ENCODE measurements at places on chromosomes 12 and 14. TPM values are rescaled to one million over a fixed set of nuclear protein-coding genes. Genes with fewer than 3 reads are reported as not detected.

- DNase-seq, result no peak
Measured at GRCh38 chr12:43425361-43425760, 126.6 kb downstream of the ADAMTS20 start.

- DNase-seq, result no peak
Measured at GRCh38 chr14:74418031-74418430, 8.0 kb downstream of the SYNDIG1L start.

Gene OVCH1
- total RNA-seq, result not detected

- DNase-seq, result peak; percentile 55
Measured at GRCh38 chr14:93011650-93012325, 88.8 kb downstream of the CHGA start.

Gene ADAM21
- total RNA-seq, result not detected

- DNase-seq, result no peak
Measured at GRCh38 chr12:71955970-71956369, 17.3 kb downstream of the TPH2 start.

Gene GLIPR1
- total RNA-seq, result 20.1 TPM

DNA sequence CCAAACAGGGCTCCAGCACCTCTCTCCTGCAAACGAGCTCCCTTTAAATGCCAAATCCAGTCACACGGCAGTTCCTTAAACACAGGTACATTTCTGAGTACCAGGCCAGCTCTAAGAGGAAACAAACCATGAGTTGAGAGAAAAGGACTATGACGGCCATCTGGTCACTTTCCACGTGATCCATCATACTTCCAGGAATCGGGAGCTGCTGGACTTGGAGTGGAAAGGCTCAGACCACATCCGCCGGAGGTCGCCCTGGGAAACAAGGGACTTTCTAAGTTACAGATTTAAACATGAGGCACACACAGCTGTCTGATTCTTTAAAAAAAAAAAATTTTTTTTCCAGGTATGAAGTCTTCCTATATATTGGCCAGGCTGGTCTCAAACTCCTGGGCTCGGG, 39.2 kb downstream of the ACADS start:
- DNase-seq, result no peak

- no peak for DNase-seq
Measured at GRCh38 chr12:100197486-100197885, 3.1 kb upstream of the ACTR6 start.

Gene ART4
- total RNA-seq, result 0.06 TPM

DNA sequence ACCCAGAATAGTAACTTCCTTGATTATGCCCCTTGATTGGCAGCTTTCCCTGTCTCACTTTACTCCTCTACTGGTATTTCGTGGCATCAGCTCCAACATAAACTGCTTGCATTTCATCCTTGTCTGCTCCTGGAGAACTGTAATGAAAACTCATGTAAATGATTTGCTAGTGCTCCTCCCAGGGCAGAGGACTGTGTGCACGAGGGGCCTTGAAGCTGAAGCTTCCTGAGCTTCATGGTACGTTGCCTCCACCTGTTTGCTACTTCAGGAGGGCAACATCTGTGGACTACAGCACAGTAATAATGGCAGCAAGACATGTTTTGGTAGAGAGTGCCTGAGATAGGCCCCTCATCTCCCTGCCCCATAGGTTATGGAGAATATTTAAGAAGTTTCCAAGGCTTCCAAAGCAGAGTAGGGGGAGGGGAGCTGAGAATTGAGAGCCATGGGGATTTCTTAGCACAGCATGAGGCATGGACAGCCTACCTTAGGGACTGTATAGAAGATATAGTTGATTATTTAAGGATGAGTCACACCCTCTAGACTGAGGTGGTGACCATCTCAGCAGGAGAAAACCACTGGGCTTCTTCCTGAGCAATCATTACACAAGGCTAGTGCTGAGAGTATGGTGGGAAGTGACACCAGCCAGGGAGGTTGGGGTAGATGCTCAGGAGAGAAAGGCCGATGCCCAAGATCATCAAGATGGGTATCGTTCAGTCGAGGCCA, 29.5 kb downstream of the CCDC198 start:
- DNase-seq, result no peak

- DNase-seq, result no peak
Measured at GRCh38 chr12:32494656-32495055, 95.3 kb downstream of the FGD4 start.

Gene TPH2
- total RNA-seq, result 0.13 TPM

- DNase-seq, result no peak
Measured at GRCh38 chr12:90909069-90909770, 45.8 kb downstream of the CCER1 start.

- no peak for DNase-seq
Measured at GRCh38 chr14:64632056-64632455, 72.2 kb upstream of the PLEKHG3 start.

Gene KRT75
- not detected for total RNA-seq

Gene SERPINA6
- 4.7 TPM for total RNA-seq

Gene SMIM41
- 0.41 TPM for total RNA-seq

DNA sequence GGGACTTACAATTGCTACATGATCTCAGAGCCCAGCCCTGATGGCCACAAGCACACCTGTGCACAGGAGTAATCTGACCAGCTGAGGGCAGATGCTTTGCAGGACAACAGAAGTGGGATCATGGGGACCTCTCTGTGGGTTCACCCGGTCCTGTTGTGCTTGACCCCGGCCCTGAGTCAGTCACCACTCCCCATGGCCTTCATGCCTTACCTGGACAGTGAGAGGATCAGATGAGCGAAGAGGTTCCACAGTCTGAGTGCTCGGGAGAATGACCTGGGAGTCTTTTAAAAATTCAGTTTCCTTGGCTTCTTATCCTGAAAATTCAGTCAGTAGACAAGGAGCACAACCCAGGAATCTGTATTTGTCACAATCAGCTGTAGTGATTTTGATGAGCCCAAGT, 88.1 kb downstream of the NTF3 start:
- DNase-seq, result no peak

Gene TSPAN19
- not detected for total RNA-seq

Gene NGB
- total RNA-seq, result not detected

Gene GUCY2C
- total RNA-seq, result 73.8 TPM

- peak; percentile 52 for DNase-seq
Measured at GRCh38 chr12:125861299-125862281, 796.4 kb downstream of the AACS start.

Gene GOLT1B
- 22.0 TPM for total RNA-seq

GRCh38 chr12:109307051-109307450, 2.0 kb downstream of the FOXN4 start:
- no peak for DNase-seq

Gene GPR135
- 1.7 TPM for total RNA-seq

Gene DEPDC4
- total RNA-seq, result 2.5 TPM

Gene EPYC
- total RNA-seq, result not detected

- DNase-seq, result no peak
Measured at GRCh38 chr12:92735131-92735721, 32.4 kb downstream of the PLEKHG7 start.

Gene ACOT4
- total RNA-seq, result 1.6 TPM

Gene KRT74
- total RNA-seq, result not detected

GRCh38 chr12:12446786-12447185, 89.9 kb downstream of the BORCS5 start:
- DNase-seq, result no peak

DNA sequence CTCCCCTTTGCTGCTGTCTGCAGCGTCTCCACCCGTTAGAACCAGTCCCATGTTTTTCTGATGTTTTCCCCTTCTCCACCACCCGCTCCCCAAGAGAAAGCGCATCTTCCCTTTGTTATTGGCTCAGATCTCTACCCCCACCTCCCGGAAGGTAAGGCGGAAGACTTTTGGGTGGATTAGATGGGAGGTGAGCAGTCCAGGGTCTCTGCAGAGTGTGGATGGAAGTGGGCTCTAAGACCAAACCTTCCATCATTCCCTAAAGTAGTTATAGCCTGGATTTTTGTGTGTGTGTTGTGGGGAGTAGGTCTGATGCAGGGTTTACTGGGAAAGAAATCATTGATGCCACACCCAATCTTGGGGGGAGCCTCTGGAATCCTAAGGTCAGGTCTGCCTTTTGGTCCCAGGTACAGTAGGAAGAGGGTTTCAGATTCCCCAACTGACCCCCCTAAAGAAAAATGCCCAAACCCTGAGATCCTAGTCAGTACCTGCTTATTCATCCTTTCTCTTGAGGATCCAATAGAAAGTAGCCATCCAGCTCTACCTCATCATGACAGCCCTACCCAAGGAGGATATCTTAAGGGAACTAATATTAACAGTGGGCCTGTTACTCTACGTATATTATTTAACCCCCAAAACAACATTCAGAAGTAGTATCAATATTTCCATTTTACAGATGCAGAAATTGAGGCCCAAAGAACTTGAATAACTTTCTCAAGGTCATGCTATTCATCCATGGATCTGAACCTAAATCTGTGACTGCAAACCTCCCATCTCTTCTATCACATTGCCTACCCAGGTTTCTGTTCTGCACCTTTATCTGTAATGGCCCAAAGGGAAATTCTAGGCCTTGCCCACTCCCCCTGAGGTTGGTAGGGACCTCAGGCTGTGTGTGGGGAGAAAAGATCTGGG, 1.1 kb downstream of the KIF5A start:
- DNase-seq, result no peak

DNA sequence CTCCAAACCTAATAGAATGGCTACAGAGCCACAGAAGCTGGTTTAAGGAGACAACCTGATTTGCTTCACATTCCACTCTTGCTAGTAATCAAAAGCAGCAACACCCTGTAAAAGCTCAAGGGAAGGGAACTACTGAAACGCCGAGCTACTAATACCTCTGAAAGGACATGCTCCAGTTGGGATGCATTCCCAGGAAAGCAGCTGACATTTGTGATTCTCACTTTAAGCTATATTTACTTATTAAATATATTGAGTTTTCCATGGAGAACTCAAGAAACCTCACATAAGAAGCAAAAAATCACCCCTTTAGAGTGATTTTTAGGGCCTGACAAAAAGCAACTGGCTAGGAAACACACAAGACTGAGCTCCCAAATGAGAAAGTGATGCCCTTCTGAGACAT, 1073.0 kb upstream of the FLRT2 start:
- DNase-seq, result no peak

Gene OR6C6
- not detected for total RNA-seq

DNA sequence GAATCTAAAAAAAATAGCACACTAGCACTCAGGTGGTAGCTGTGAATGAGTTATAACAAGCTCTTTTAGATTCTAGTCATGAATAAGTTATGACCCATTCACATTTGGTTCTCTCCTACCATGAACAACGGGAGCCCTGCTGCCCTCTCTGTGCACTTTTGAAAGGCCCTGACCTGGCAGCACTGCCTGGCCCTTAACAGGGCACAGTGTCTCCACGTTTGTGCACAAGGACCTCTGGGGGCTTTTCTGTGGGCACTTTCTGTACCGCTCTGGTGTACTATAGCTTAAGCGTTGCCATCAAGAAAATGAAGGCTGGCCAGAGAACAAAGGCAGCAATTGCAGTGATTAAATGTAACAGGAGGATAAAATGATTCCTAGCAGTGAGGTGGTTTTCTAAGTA, 21.2 kb downstream of the CCDC92 start:
- no peak for DNase-seq

GRCh38 chr12:8499616-8500015, 13.7 kb upstream of the CLEC4D start:
- DNase-seq, result no peak

GRCh38 chr14:95943699-95944098, 67.1 kb downstream of the TUNAR start:
- DNase-seq, result no peak

DNA sequence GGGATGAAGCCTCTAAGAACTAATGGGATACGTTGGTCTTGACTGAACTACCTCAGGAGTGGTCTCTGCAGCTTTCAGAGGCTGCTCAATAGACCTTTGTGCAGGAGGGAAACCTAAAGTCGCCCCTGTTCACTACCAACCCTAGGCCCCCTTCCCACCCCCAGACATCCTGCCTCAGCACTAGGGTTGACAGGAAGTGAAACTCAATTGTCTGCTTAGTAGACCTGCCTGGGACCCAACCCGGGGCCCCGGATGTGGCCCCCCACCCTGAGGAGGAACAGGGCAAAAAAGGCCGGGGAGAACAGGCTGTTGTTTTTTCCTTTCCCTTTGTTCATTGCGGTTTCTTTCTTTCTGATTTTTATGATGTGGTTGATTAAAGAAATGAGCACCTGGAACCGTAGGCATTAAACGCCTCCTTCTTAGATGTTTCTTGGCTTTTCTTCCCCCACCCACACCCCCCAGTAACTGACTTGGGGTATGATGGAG, 1.6 kb upstream of the DGKA start:
- DNase-seq, result peak; percentile 74

GRCh38 chr12:116864371-116865160, 16.7 kb downstream of the HRK start:
- no peak for DNase-seq

- no peak for DNase-seq
Measured at GRCh38 chr12:57518176-57518919, 2.0 kb downstream of the DDIT3 start.
